T47D (cell line): ENCODE measurements at places on chromosomes 7 and 10.

- no peak for DNase-seq
Measured at GRCh38 chr7:37118004-37118403, 330.7 kb downstream of the ELMO1 start.

DNA sequence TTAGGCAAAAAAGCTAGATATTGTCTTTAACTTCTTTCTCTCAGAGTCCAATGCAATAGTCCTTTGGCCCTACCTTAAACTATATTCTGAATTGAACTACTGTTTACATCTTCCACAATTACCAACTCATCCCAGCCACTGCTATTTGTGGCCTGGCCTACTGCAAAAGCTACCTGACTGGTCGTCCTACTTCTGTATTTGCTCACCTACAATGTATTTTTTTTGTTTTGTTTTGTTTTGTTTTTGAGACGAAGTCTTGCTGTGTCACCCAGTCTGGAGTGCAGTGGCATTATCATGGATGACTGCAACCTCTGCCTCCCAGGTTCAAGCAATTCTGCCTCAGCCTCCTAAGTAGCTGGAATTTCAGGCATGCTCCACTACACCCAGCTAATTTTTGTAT is 51.2 kb downstream of the ARL4A start:
- DNase-seq = peak; percentile 26

- DNase-seq = no peak
Measured at GRCh38 chr10:3760083-3760482, 24.9 kb downstream of the KLF6 start.

DNA sequence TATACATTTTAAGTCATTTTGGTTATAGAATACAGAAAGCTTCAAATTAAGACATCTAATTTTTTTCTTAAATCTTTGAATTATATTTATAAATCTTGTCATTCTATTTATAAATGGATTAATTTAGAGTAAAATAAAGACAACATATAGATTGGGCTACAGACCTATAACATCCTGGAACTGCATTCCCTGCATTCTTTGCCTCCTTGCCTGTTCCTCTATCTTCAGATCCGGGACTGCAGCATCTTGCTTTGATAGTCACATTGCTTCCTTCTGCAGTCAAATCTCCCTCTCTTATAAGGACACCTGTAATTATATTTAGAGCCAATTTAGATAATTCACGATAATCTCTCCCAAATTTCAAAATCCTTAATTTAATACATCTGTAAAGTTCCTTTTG is 64.2 kb downstream of the ATRNL1 start:
- DNase-seq = no peak
